ENCODE measurements at places on chromosomes 5 and 9.

GRCh38 chr9:78835928-78836450, 539.1 kb downstream of the PSAT1 start:
- H3K27ac ChIP-seq = no peak overlapping the region
- H3K27me3 ChIP-seq = no peaks in the 10 kb centered on the region
- H3K36me3 ChIP-seq = no peaks in the 10 kb centered on the region
- no peaks in the 10 kb centered on the region for H3K4me1 ChIP-seq
- no peak overlapping the region for H3K4me3 ChIP-seq
- DNase-seq = no peak

GRCh38 chr5:82719368-82719767, 357.8 kb downstream of the TMEM167A start:
- H3K36me3 ChIP-seq = no peaks in the 10 kb centered on the region
- H3K27me3 ChIP-seq = no peaks in the 10 kb centered on the region

- H3K4me1 ChIP-seq = no peaks in the 10 kb centered on the region
- H3K36me3 ChIP-seq = no peaks in the 10 kb centered on the region
- DNase-seq = no peak
- H3K27me3 ChIP-seq = no peaks in the 10 kb centered on the region
- H3K4me3 ChIP-seq = no peak overlapping the region
Measured at GRCh38 chr5:170404398-170404797, 15.2 kb upstream of the KCNMB1 start.

GRCh38 chr5:132486318-132487094, 4.1 kb downstream of the IRF1 start:
- no peak for DNase-seq
- H3K4me1 ChIP-seq = peaks cover 64% of the 10 kb centered on the region
- no peaks in the 10 kb centered on the region for H3K27me3 ChIP-seq
- H3K4me3 ChIP-seq = peak overlapping the region; percentile 88
- peaks cover 72% of the 10 kb centered on the region for H3K36me3 ChIP-seq

- no peak overlapping the region for H3K27ac ChIP-seq
- DNase-seq = no peak
- H3K36me3 ChIP-seq = no peaks in the 10 kb centered on the region
- no peaks in the 10 kb centered on the region for H3K4me1 ChIP-seq
- H3K4me3 ChIP-seq = no peak overlapping the region
- H3K27me3 ChIP-seq = peaks cover 3% of the 10 kb centered on the region
Measured at GRCh38 chr9:84123648-84124406, 143.2 kb downstream of the RMI1 start.

GRCh38 chr9:101307524-101308213, 77.1 kb downstream of the BAAT start:
- no peaks in the 10 kb centered on the region for H3K27me3 ChIP-seq
- H3K36me3 ChIP-seq = no peaks in the 10 kb centered on the region
- H3K27ac ChIP-seq = no peak overlapping the region
- no peak overlapping the region for H3K4me3 ChIP-seq

GRCh38 chr9:120310035-120310434, 269.9 kb downstream of the CDK5RAP2 start:
- no peak overlapping the region for H3K4me3 ChIP-seq
- no peaks in the 10 kb centered on the region for H3K4me1 ChIP-seq
- H3K27ac ChIP-seq = no peak overlapping the region
- H3K27me3 ChIP-seq = no peaks in the 10 kb centered on the region

DNA sequence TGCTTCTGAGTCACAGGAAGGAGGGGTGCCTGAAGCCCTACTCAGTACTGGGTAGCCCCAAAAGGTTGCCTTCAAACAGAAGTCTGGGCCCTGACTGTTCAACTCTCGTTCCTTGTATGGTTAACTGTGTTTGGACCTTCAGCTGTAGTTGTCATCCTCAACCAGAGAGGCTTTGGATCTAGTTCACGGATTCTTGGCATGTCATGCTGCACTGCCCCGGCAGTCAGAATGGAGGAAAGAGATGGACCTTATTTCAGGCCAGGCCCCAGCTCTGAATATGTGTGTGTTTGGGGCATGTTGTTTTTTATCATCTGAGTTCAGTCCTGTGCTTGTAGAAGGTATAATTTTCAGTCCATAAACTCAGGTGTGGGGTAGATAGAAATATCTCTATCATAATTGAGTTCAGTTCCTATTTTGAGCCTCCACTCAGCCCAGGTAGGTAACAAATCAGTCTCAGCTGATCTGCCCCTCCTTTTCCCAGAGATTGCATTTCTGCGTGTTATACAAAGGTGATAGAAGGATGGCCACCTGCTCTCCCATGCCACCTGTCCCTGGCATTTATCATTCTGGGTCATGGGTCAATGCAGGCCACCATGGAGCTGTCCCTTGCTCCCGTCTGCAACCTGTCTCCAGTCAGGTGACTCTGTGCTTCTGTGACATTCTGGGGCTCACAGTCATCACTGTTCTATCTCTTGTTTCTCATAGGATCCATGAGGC, 127.5 kb upstream of the CPEB4 start:
- no peaks in the 10 kb centered on the region for H3K4me1 ChIP-seq
- no peaks in the 10 kb centered on the region for H3K27me3 ChIP-seq
- H3K27ac ChIP-seq = no peak overlapping the region
- H3K4me3 ChIP-seq = no peak overlapping the region

DNA sequence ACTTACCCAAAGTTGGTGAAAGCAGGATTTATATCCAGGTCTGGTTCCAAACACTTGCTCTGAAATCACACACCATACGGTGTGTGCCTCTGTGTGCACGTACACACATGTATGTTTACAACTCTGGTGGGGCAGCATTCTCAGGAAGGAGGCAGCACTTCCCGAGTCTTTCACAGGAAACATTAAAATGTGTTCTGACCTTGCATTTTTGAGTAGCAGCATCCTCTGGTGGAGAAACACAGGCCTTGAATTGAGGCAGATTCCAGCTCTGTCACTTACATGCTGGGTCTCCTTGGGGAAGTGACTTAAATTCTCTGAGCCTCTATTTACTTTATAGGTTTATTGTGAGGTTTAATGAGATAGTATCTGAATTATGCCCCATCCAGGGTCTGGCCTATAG, 126.4 kb downstream of the RGS3 start:
- H3K36me3 ChIP-seq = no peaks in the 10 kb centered on the region
- no peaks in the 10 kb centered on the region for H3K27me3 ChIP-seq
- no peak overlapping the region for H3K27ac ChIP-seq
- DNase-seq = no peak
- peaks cover 4% of the 10 kb centered on the region for H3K4me1 ChIP-seq
- H3K4me3 ChIP-seq = no peak overlapping the region

DNA sequence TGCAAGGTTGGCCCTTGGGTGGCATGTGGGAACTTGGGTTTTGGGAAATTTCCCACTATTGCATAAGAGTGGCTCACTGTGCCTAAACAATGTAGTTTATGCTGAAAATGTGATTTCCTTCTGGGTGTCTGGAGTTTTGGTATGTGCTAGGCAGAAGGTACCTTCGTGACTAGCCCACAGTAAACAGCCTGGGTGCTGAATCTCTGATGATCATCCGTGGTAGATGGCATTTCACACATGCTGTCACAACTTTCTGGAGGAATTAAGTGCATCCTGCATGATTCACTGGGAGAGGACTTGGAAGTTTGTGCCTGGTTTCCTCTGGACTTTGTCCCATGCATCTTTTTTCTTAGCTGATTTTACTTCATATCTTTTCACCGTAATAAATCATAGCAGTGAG, 64.5 kb downstream of the LNPEP start:
- H3K27me3 ChIP-seq = no peaks in the 10 kb centered on the region
- no peak overlapping the region for H3K27ac ChIP-seq
- no peak overlapping the region for H3K4me3 ChIP-seq
- H3K36me3 ChIP-seq = peaks cover 16% of the 10 kb centered on the region
- peaks cover 13% of the 10 kb centered on the region for H3K4me1 ChIP-seq

DNA sequence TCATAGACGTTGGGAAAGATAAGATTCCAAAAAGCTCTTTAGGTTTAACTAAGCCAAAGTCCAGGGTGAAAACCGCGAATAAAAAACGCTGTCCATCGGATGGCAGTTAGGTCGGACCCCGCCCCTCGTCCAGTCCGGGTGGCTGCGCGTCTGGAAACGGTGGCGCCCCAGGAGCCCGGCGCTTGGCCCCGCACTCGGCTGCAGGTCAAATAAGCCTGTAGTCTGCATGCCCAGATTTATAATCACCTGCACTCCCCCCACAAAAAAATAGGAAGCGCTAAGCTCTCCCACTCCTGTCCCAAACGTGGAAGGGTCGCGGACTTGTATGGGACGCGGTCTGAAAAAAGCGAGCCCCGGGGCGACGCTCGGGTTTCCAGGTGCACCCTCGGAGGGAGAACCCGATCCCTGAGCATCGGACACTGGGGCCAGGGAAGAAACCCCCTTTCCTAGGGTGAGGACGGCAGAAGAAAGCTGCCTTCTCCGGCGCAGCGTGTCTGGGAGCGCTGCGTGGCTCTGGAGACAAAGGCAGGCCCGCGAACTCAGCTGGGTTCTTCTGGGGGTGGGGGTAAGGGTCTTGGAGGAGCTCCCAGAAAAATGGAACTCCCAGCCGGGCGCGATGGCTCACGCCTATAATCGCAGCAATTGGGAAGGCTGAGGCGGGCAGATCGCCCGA, 923 bp upstream of the ZBTB5 start:
- no peaks in the 10 kb centered on the region for H3K36me3 ChIP-seq
- peaks cover 24% of the 10 kb centered on the region for H3K4me1 ChIP-seq

- H3K4me3 ChIP-seq = no peak overlapping the region
- H3K27ac ChIP-seq = no peak overlapping the region
- no peaks in the 10 kb centered on the region for H3K4me1 ChIP-seq
- H3K27me3 ChIP-seq = no peaks in the 10 kb centered on the region
- peaks cover 21% of the 10 kb centered on the region for H3K36me3 ChIP-seq
Measured at GRCh38 chr9:21830589-21830988, 28.2 kb downstream of the MTAP start.

DNA sequence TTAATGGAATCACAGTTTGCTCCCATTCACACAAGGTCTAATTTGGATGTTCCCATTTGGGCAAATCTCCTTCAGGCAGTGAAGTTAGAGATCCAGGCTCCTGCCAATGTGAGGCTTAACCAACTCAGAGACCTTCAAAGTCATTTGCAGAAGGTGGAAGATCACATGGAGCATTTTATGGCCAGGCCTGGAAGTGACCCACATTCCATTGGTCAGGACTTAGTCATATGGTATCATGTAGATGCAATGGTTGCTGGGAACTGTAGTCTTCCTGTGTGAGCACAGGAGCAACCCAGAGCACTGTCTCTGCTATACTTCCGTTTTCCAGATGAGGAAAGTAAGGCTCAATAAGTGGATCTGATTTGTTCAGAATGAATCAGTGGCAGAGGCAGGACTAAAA, 292.7 kb upstream of the SMARCA2 start:
- no peak overlapping the region for H3K4me3 ChIP-seq
- no peaks in the 10 kb centered on the region for H3K27me3 ChIP-seq
- DNase-seq = no peak
- H3K36me3 ChIP-seq = no peaks in the 10 kb centered on the region
- H3K27ac ChIP-seq = no peak overlapping the region
- no peaks in the 10 kb centered on the region for H3K4me1 ChIP-seq

DNA sequence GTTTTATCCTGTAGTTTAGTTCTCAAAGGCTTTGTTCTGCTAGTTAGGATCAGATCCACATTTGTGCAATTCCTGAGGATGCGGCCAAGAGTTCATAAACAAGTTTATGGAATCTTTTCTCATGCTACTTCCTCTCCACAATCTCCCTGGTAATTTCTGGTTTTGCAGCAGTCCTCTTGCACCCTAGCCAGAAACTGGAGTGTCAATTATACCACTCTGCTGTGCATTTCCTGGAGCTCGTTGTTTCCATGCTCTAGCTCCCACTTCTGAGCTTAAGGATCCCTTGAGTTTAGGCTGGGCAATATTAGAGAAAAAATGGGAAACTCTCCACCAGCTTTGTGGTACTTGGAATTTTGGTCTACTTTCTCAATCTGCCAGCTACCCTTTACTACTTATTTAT, 474.7 kb downstream of the DIRAS2 start:
- no peak overlapping the region for H3K4me3 ChIP-seq
- H3K27me3 ChIP-seq = no peaks in the 10 kb centered on the region
- no peak for DNase-seq

- no peak overlapping the region for H3K27ac ChIP-seq
- no peak for DNase-seq
- no peaks in the 10 kb centered on the region for H3K27me3 ChIP-seq
- H3K4me3 ChIP-seq = no peak overlapping the region
- H3K4me1 ChIP-seq = no peaks in the 10 kb centered on the region
- no peaks in the 10 kb centered on the region for H3K36me3 ChIP-seq
Measured at GRCh38 chr5:143760131-143760505, 51.8 kb upstream of the HMHB1 start.

DNA sequence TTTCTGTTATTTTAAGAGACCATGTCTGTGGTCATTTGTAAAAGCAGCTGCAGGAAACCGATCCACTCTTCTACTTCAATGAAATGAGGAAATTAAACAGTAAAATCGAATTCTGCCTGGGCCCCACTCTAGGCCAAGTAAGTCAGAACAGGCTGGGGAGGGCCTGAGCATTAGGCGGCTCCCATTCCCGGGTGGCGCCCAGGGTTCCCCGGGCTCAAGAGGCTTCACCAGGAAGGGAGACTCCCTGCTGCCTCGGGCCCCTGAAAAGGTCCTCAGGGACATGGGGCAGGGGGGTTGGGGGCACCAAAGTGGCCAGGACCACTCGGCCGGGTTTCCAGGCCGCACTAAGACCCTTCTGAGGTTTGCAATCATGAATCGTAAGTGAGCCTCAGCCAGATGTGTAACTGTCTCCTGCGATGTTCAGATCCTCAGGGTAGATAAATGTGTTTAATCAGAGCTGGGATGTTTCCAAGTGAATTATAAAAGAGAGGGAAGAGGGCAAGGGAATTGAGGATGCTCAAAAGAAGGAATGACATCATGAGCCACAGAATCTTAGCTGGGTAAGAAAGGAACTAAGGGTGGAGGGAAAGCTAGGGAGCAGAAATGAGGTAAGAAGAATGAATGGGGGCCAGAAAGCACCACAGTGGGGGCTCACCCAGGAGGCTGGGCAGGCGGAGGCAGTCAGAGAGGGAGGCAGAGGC, 24.6 kb downstream of the MED10 start:
- H3K27me3 ChIP-seq = no peaks in the 10 kb centered on the region
- H3K27ac ChIP-seq = no peak overlapping the region
- H3K36me3 ChIP-seq = no peaks in the 10 kb centered on the region

GRCh38 chr5:159987031-159987674, 21.8 kb upstream of the TTC1 start:
- H3K36me3 ChIP-seq = no peaks in the 10 kb centered on the region
- H3K4me1 ChIP-seq = peaks cover 4% of the 10 kb centered on the region
- H3K27me3 ChIP-seq = peaks cover 8% of the 10 kb centered on the region
- H3K27ac ChIP-seq = no peak overlapping the region
- H3K4me3 ChIP-seq = peak overlapping the region; percentile 47
- peak; percentile 71 for DNase-seq

- H3K27me3 ChIP-seq = no peaks in the 10 kb centered on the region
- H3K27ac ChIP-seq = no peak overlapping the region
- no peak for DNase-seq
- H3K4me1 ChIP-seq = no peaks in the 10 kb centered on the region
- no peak overlapping the region for H3K4me3 ChIP-seq
Measured at GRCh38 chr5:135694012-135694411, 115.2 kb upstream of the CXCL14 start.

Data from CD8-positive, alpha-beta memory T cell (primary cell).